H4 (cell line): ENCODE measurements at places on chromosomes 5 and 9. TPM values are rescaled to one million over a fixed set of nuclear protein-coding genes. Genes with fewer than 3 reads are reported as not detected.

SIT1 gene
- total RNA-seq: not detected in 2 replicates

TEK gene
- total RNA-seq: 0.35 and 0.68 TPM in 2 replicates

OMD gene
- total RNA-seq: 0.21 and 0.23 TPM in 2 replicates

TEX48 gene
- total RNA-seq: not detected in 2 replicates

CDC25C gene
- total RNA-seq: 21.6 and 25.1 TPM in 2 replicates

PCDHGC5 gene
- total RNA-seq: 0.06 and 0.18 TPM in 2 replicates

SLC6A18 gene
- total RNA-seq: not detected in 2 replicates
